CD4-positive, CD25-positive, alpha-beta regulatory T cell (primary cell): ENCODE measurements at places on chromosomes 5 and 9.

DNA sequence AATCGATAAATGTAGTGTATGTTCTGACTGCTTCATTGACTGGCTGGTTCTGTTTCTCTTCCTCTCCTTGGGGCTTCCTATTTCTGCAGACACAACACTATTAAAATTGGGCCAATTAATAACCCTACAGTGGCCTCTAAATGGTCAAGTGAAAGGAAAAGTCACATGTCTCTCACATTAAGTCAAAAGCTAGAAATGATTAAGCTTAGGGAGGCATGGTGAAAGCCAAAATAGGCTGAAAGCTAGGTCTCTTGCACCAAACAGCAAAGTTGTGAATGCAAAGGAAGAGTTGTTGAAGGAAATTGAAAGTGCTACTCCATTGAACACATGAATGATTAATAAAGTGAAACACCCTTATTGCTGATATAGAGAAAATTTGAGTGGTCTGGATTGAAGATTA lies 58.2 kb downstream of the CCNH start:
- DNase-seq: no peak

- no peak for DNase-seq
Measured at GRCh38 chr5:1184481-1184880, 16.9 kb upstream of the SLC6A19 start.

- DNase-seq: no peak
Measured at GRCh38 chr9:107046692-107047091, 183.7 kb downstream of the ZNF462 start.

- DNase-seq: no peak
Measured at GRCh38 chr9:107542411-107543157, 53.0 kb upstream of the KLF4 start.

DNA sequence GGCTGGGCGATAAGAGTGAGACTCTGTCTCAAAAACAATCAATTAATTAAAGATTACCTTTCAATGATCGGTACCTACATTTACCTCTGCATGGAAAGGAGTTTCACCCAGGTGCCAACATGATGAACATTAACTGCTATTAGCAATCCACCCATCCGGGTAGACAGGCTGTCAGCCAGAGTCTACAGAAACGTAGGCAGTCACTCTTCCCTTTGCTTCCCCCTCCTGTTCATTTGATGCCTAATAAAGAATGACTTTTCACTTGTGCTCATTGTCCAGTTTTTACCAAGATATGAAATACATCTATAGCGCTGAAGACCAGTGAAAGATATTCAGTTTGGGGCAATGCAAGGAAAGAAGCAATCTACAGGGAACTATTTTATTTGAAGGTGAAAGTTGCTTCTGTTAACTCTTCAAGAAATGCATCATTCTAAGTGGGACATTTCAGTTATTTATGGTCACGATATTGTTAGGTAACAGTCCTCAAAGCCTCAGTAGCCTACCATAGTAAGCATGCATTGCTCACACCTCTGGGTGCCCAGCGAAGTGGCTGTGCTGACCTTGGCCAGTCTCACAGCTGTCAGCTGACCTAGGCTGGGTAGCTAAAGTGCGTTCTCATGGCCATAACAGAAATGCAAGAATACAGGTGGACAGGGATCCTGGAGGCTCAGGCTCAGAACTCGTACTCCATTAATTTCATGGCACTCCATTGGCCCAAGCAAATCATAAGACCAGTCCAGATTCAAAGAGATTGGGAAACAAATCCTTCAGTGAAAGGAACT lies 87.2 kb upstream of the DMRT1 start:
- DNase-seq: no peak

- DNase-seq: no peak
Measured at GRCh38 chr5:141869514-141869913, 8.7 kb downstream of the PCDH1 start.

GRCh38 chr9:24073666-24074065 lies 247.6 kb upstream of the ELAVL2 start:
- no peak for DNase-seq

GRCh38 chr5:62606878-62607277 lies 28.3 kb downstream of the LRRC70 start:
- no peak for DNase-seq

- DNase-seq: no peak
Measured at GRCh38 chr9:32725066-32725860, 58.1 kb upstream of the TMEM215 start.

GRCh38 chr5:9712506-9712905 lies 82.4 kb upstream of the TAS2R1 start:
- no peak for DNase-seq

GRCh38 chr9:26243726-26244125 lies 565.5 kb upstream of the TUSC1 start:
- no peak for DNase-seq

- no peak for DNase-seq
Measured at GRCh38 chr9:4238522-4238921, 61.3 kb downstream of the GLIS3 start.

DNA sequence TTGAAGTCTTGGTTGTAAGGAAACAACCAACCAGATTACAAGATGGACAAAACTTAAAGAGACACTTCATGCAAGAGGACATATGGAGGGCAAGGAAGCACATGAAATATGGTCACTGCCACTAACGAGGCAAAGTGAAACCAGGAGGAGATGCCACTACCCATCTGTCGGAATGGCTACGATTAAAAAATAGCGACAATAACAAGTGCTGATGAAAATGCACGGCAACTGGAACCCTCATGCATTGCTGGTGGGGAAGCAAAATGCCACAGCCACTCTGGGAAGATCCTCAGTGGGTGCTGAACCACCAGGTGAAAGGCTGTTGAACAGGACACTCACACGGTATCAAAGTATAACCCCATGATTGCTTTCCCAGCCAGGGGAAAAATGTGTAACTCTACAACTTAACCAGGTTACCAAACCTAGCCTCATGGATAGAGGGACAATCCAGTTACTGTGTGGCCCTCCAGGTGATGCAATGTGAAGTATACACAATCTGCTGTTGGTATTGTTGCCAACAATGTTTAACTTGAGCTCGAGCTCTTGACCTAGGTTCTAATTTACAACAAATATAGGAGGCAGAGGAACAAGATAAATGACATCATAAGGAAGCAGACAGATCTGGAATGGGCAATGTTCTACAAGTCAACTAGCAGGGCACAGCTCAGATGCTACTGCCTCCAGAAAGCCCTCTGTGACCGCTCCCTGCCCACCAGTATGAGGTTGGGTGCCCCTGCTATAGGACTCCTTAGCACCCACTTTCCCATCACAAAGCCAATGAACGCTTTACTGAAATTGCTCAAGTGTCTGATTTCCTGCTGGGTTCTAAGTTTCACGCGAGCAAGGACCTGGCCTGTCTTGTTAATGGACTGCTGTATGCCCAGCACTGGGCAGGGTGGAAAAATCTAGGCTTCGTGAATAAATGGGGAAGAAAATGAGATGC lies 25.8 kb downstream of the SH3PXD2B start:
- no peak for DNase-seq

- DNase-seq: no peak
Measured at GRCh38 chr9:133004999-133005760, 25.6 kb upstream of the GTF3C5 start.

- DNase-seq: no peak
Measured at GRCh38 chr9:96502539-96503373, 52.8 kb downstream of the HABP4 start.

DNA sequence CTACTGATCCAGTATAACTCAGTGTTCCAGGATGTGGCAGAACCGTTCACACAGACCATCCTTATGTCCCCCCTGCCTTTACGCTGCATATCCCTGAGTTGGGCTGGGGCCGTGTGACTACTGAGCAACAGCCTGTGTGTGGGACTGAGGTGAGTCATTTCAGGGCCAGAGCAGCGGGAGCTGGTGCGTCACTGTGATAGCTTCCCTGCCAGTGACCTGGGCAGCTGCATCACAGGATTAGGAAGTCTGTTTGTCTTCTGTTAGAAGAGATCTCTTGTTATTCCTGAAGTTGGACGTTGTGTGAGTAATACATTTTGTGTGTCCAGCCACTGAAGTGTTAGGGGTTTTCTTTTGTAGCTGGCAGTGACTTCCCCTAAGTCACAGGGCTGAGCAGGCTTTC lies 35.6 kb downstream of the TPPP start:
- no peak for DNase-seq

DNA sequence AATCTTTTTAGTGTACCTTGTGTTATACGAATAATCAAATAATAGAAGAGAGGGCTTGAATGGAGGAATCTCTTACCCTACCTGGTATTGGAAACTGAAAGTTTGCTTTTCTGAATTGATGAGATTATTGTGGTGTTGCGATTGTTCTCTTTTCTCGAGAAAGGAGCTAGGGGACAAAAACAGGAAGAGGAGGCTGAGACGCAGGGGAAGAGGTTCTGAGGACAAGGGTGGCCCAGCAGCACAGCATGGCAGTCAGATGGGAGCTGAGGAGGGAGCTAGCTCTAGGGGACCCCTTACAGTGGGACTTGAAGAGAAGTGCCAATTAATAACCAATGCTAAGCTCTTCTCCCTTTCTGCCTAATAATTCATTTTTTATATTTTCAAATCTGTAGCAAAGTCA lies 183.3 kb upstream of the DMAC1 start:
- DNase-seq: no peak

- no peak for DNase-seq
Measured at GRCh38 chr9:36100532-36100931, 36.0 kb upstream of the GLIPR2 start.

GRCh38 chr5:170283296-170283695 lies 14.3 kb downstream of the LCP2 start:
- no peak for DNase-seq

DNA sequence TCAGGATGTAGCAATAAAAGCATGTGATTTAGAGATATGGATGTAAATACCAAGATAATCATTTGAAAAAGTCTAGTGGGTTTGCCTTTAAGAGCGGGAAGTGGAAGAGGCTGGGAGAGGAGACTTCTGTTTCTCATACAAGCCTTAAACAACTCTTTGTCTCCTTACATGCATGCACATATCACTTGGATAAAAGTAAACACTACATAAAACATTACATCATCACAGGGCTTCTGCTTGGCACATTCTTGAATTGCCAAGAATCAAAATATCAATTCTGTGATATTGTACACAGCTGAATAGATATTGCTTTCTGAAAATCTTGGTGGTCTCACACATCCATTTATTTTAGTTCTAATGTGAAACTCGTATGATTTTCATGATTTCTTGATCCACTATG lies 57.6 kb downstream of the FOXD1 start:
- DNase-seq: no peak

DNA sequence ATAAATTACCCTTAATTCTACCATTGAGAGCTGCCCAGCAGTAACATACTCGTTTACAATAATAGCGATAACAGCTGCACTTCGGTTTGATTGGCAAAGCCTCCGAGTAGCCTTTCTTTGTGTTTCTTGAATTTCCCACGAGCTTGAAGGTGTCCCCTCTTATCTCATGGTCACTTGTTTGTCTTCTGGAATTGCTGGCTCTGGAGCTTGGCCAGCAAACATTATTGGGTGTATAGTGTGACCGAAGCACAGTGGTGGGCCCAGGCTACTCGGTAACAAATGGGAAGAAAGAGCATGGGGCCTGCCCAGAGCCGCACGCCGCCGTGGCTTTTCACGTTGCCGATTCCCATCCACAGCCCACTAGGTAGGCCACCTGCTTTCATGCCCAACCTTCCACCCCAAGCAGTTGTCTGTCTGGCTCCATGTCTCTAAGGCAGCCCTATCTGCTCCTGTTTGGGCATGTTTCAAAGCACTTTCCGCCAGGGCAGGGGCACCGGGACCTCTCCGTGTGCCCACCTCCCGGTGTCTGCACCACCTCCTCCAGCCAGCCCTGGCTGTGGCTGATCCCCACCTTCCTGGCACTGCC lies 8.7 kb downstream of the STKLD1 start:
- DNase-seq: no peak

DNA sequence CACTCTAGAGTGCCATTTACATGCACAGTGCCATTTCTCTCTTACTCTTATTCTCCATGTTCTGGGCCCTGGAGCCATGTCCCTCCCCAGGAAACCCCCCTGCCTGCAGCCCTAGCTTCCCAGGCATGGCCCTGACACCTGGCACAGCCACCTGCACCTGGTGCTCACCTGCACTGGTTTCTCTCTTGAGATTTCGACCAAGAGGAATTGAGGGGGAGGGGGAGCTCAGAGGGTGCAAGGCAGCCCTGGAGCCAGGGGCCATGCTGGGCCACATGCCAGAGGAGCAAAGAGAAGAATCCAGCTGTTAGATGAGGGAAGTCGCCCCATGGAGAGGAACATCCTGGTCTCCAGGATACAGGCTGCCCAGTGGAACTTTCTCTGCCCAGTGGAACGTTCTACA lies 65.0 kb upstream of the RAPGEF1 start:
- DNase-seq: no peak
